ENCODE measurements at places on chromosomes 5 and 9.

- no peak for DNase-seq
These were observed 99.7 kb upstream of the MAN2A1 start for GRCh38 chr5:109589986-109590385.

GRCh38 chr9:69175486-69175885, 1.4 kb downstream of the TJP2 start:
- DNase-seq: no peak

GRCh38 chr5:10145923-10146401, 103.7 kb downstream of the ATPSCKMT start:
- no peak for DNase-seq

- no peak for DNase-seq
These were observed 334.7 kb downstream of the OSTF1 start for GRCh38 chr9:75422944-75423522.

DNA sequence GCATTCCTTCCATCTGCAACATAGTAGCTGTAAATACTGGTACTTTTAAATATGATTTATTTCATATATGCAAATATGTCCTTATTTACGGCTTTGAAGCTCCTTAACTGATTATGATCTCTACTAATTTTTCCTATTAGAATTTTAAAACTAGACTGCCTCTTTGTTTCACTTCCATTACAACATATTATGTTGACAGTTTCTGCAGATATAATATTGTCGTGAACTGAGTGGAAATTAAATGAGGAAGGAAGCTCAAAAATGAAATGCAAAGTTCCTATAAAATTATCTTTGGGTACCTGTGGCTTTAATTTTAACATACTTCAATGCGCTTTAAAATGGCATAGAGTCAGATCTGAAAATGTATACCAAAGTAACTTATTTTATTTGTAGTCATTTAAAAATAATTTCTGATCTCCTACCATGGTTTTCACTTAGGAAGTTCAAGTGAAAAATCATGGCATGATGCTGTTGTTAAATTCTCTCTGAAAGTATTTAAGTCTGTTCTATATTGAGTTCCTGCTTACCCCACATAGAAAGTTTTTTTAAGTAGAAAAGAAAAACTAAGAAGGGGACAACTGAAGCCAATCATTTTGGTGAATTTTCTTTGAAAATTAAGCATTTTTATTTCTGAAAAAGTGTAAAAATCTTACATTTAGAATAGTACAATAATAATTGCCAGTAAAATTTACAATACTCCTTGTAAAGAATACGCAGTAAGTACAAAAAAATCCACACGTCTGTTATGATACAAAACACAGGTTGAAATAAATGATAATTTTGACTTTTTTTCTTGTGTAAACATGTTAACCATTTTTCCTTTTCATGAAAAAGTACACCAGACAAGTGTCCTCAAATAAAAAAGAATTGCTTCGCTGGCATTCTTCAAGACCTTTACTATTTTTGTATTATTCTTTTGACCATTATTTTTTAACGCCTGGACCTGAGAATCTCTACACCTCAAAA, 2.6 kb downstream of the FOXD1 start:
- no peak for DNase-seq

DNA sequence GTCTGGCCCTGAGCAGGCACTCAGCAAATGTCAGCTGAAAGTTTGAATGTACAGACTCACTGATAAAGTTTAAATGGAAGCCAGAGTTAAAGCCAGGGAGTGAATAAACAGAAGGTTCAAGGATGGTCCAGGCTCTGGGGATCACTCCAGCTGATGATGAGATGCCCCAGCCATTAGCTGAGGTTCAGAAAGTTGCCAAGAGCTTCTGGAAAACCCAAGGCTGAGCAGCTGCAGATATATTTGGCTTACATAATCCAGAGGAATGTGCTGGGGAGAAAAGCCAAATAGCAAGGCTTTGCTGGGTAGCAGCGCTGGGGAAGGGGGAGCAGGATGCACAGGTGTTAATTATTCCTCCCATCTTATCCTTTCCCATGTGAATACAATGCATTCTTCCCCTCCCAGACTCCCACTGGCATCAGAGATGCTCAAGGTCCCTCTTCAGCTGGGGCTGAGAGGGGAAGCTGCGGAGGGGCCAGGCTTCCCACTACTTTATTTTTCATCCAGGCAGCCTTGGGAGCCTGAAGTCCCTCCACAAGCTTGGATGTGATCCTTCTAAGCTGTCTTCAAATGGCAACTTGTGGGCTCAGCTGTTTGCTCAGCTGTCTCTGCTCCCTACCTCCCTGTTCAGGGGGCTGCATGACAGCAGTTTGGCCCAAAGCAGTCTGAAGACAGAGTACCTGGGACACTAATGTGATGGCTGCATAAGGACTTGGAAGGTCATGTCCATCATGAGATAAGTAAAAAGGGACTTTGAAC, 341.2 kb downstream of the TRIM32 start:
- DNase-seq: no peak

- DNase-seq: no peak
These were observed 128.8 kb downstream of the GABRG2 start for GRCh38 chr5:162196351-162196750.

DNA sequence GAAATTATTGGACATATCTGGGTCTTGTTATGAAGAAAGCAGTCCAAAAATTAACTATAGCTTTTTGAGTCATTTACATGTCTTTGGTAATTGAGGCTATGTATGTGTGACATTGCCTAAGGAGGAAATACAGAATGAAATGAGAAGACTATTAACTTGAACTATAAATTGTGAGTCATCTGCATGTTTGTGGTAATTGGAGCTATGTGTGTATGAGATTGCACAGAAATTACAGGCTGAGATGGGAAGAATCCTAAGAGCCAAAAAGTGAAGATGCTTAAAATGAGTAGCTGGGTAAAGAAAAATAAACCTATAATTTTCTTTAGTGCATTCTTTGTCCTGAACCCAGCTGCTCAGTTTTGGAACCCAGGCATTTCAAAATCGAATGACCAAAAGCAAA, 747.6 kb upstream of the EDIL3 start:
- no peak for DNase-seq

GRCh38 chr5:3660630-3661029, 65.0 kb downstream of the IRX1 start:
- no peak for DNase-seq

DNA sequence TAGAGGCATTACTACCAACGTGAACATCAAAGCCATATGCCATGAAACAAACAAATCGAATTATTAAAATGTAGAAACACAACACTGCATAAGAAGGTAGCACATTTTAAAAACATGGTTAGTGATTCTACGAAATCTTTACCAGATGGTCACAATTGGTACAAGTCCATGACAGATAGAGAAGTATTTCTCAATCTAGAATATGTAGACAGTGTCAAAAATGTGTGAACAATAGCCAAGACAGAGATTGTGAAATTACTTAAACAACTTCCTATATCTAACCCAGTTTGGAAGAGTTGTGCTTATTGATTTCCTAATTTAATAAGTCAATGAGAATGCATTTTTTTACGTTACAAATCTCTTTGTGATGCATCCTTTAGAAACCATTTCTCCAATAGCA, 1121.6 kb downstream of the MAT2B start:
- no peak for DNase-seq

GRCh38 chr5:80916676-80917075, 43.5 kb upstream of the RASGRF2 start:
- DNase-seq: no peak

DNA sequence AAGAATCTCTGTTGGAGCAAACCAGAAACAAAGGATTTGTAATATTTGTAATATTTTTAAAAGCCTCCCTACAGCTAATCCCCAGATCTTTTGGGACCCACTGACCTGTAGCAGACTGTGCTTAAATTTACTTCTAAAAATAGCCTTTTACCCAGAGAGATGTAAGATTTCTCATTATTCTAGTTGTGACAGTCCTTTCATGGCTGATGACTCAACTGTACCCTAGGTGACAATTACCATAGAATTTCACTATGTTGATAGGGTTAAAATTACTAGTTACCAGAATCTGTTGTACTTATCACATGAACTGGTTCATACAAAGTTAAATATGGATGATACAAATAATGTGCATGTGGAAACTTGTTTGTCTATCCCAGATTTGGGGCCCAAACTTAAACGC, 543.9 kb upstream of the SEMA6A start:
- no peak for DNase-seq

DNA sequence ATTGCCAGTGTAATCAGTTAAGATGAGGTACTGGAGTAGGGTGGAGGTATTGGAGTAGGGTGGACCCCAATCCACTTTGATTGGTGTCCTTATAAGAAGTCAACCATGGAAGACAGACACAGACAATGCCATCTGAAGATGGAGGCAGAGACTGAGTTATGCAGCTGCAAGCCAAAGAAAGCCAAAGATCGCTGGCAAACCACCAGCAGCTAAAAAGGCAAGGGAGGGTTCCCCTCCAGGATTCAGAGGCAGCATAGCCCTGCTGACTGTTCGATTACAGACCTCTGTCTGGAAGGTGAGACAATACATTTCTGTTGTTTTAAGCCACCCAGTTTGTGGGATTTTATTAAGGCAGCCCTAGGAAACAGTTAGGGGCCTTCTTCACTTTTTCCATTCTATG, 30.5 kb upstream of the CKMT2 start:
- no peak for DNase-seq

DNA sequence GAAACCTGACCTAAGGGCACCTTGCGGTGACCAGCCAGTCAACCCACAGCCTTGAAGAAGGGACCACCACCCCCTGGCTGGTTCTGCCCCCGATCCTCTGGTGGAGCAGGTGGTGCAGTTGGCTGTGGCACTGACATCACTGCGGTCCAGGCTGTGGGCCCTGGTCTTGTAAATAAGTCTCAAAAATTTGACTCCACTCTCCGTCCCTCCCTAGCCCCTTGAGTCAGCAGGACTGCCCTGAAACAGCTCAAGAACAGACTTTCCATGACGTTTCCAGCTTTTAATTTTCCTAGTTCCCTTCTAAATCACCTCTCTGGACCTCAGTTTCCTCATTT, 134.8 kb upstream of the BOD1 start:
- DNase-seq: no peak

- no peak for DNase-seq
These were observed 15.2 kb upstream of the TAL2 start for GRCh38 chr9:105646879-105647594.

- DNase-seq: no peak
These were observed 49.7 kb downstream of the YIPF5 start for GRCh38 chr5:144120661-144121180.

GRCh38 chr5:40669606-40670390, 9.9 kb upstream of the PTGER4 start:
- no peak for DNase-seq

DNA sequence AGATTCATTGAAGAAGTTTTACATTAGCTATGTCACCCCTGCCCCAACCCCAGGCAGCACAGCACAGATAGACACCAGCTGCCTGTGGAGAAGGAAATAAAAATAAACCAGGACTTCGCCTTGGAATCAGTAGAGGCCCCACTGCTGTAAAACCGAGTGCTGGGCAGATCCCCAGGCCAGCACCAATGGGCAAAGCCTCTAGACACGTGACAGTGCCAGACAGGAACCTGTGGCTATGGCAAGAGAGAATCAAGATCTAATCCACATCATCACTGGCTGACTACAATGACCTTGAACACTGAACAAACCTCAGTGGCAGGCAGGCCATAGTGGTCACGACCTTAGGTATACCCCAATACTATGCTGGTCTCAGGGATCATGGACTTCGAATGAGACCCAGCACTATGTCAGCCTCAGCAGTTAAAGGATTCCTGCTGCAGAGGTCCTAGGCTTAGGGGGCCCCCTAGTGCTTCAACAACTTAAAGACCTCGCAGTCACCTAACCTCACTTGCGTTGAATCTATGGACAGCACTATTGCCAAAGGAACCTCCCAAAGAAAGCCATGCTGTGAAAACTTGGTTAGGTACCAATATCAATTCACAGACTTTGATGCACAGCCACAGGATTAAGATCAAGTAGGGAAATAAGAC, 2118.6 kb upstream of the C9orf72 start:
- no peak for DNase-seq

- DNase-seq: no peak
These were observed 17.2 kb downstream of the NKX2-5 start for GRCh38 chr5:173217626-173218397.

- no peak for DNase-seq
These were observed 47.5 kb upstream of the TLE4 start for GRCh38 chr9:79524266-79524665.

- DNase-seq: no peak
These were observed 28.3 kb upstream of the RAI14 start for GRCh38 chr5:34627794-34628193.

- no peak for DNase-seq
These were observed 84.6 kb downstream of the SNX24 start for GRCh38 chr5:122929980-122930379.

GRCh38 chr9:80061096-80061495, 489.3 kb downstream of the TLE4 start:
- no peak for DNase-seq

DNA sequence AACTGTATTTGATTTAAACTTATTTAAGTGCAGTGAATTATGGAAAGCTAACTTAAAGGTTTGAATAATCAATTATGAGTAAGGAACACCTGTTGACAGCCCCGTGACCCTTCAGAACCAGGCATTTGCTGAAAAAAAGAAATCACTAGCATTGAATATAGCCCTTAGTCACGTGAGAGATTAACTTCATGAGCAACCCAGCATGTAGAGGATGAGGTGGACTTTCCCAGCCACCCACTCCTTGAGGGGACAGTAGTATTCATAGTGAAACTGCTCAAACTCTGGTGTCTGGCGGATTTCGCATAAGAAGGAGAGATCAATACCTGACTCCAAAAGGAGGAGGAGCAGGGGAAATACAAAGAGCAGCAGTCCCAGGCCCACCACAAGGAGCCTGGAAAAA, 184.8 kb upstream of the RASEF start:
- DNase-seq: no peak

- DNase-seq: no peak
These were observed 10.9 kb upstream of the RIMOC1 start for GRCh38 chr5:41893074-41893851.

DNA sequence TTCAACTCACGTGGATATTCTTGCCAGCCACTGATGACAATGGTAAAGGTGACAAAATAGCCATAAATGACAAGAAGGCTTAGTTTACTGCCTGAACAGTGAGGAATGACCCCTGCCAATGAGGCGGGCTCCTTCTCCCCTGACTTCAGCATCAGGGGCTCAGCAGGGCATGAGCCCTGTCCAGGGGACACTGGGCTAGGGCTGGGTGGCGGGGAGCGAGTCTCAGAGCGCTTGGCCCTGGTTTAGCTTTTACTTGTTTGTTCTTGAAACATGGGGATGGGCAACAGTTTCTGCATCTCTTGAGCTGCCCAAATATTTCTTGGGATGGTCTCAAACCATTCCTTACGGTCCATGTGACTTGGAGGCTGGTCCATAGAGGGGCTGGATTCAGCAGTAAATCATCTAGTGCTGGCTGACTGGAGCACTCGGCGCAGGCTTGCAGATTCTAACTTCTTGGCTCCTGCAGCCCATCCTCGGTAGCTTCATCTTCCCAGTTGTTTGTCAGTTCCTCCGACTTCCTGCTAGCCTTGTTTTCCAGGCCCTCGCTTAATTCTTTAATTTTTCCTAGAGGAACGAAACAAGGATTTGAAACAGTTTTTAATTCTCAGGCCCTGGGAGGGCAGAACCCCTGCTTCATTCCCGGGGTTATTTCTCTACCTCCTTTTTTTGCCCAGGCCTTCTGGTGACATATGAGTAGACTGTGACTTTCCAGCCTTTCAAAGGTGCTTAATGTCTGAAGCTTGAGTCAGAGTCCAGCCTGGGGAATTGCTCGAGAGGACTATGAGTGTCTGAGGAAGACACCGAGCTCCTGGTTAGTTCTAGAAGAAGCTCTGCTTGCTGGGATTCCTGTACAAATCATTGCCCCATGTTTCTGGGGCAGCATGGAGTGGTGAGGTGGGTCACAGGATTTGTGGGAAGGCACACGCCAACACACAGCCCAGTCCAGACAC, 4.5 kb upstream of the HMCN2 start:
- no peak for DNase-seq

All from activated CD8-positive, alpha-beta memory T cell treated with anti-CD3 and anti-CD28 coated beads for 24 hours (primary cell).